ENCODE measurements at places on chromosomes 13 and 19.
A peak's percentile ranks its signal among the peaks of the same experiment; 100 is the strongest.

DNA sequence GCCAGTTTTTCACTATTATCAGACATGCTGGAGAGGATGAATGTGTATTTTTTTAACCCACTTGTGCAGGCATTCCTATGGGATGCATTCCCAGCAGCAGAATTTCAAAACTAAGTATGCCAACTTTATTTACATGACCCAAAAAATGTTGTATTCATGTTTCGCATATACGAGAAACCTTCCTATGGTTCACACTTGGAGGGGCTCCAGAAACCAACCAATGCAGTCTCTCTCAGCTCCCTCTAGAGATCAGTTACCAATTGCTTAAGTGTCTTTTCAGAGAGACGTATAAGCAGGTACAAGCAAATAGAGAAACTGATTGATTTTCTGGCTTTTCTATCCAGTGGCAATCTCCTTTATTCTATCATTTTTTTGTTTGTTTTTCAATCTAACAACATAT is 5.5 kb upstream of the PTOV1 start:
- no peak for DNase-seq

GRCh38 chr13:58455094-58455493 is 823.5 kb downstream of the PCDH17 start:
- DNase-seq, result no peak

DNA sequence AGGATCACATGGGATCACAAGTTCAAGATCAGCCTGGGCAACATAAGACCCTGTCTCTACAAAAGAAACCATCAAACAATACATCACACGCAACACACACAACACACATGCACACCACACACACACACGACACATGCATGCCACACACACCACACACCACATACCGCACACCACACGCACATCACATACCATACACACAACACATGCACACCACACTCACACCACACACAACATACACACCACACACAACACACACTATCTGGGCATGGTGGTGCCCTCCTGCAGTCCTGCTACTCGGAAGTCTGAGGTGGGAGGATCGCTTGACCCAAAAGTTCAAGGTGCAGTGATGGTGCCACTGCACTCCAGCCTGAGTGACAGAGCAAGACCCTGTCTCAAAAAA is 198.3 kb downstream of the USP12 start:
- no peak for DNase-seq

GRCh38 chr19:18501832-18502231 is 20.0 kb downstream of the ELL start:
- DNase-seq, result no peak

- no peak for DNase-seq
These were observed 1.6 kb downstream of the LATS2 start for GRCh38 chr13:21059641-21060337.

- DNase-seq, result no peak
These were observed 7.0 kb upstream of the ZNF17 start for GRCh38 chr19:57403737-57404563.

GRCh38 chr13:103639326-103639725 is 573.1 kb upstream of the SLC10A2 start:
- no peak for DNase-seq

- DNase-seq, result no peak
These were observed 106.8 kb upstream of the SPRY2 start for GRCh38 chr13:80447747-80448146.

DNA sequence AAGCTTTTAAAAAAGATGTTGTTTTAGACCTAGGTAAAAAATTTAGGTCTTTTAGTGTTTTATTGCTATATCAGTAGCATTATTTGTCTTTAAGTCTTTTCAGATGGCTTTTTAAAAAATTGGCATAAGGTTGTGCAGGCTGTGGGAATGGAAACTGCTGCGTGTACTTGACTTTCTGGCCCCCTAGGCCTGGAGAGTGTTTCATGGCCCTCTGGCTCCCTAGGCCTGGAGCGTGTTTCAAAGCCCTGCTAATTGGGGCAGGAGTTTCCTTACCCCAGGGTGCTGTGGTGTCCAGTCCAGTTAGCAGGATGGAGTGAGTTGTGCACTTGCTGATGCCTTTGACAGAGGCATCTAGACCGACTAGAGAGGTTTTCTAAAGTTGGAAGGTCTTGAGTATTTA is 23.8 kb downstream of the PRAM1 start:
- no peak for DNase-seq

GRCh38 chr13:23985839-23986238 is 88.5 kb upstream of the C1QTNF9B start:
- DNase-seq, result no peak

GRCh38 chr13:24672141-24673132 is 7.8 kb upstream of the ATP12A start:
- no peak for DNase-seq

DNA sequence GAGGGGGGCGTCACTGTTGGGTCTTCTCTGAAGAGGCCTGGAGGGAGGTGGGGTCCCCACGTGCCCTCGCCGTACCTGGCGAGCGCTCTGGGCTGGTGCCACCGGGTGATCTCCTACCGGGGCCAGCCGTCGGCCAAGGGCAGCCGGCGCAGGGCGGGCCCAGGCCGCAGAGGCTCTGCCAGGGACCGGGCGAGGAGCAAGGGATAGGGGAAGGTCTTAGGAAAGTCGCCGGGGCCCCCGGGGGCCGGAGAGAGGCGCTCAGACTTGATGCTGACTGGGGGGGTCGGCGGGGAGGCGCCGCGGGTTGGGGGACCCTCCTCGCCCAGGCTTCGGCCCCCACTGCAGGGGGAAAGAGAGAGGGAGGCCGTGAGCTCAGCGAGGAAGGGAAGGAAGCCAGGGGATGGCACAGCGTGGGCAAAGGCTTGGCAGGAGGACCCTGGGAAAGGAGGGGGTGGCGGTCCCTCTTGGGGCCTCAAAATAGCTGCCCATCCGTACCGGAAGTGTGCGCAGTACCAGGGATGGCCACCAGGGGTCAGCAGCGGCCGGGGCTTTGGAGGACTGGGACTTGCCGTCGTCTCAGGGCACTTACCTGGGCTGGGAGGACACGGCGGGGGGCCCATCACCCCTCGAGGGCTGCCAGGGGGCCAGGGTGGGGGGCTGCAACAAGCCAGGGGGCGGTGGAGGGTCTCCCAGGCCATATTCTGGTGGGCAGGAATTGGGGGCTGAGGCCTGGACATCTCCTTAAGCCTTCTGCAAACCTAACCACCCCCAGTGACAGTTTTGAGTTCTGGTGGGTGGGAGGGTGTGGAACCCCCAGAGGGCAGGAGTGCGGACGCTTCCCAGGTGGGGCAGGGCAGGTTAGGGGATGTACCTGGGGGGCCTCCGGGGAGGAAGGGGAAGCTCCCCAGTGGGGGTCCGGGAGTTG is 7.7 kb upstream of the TMEM161A start:
- peak; percentile 33 for DNase-seq

GRCh38 chr13:106700439-106700838 is 132.5 kb upstream of the ARGLU1 start:
- DNase-seq, result no peak

GRCh38 chr19:17023805-17024204 is 2.8 kb downstream of the CPAMD8 start:
- DNase-seq, result no peak

- no peak for DNase-seq
These were observed 1.3 kb upstream of the SIGLEC9 start for GRCh38 chr19:51123381-51123800.

GRCh38 chr19:43658001-43658400 is 12.0 kb downstream of the PLAUR start:
- no peak for DNase-seq

DNA sequence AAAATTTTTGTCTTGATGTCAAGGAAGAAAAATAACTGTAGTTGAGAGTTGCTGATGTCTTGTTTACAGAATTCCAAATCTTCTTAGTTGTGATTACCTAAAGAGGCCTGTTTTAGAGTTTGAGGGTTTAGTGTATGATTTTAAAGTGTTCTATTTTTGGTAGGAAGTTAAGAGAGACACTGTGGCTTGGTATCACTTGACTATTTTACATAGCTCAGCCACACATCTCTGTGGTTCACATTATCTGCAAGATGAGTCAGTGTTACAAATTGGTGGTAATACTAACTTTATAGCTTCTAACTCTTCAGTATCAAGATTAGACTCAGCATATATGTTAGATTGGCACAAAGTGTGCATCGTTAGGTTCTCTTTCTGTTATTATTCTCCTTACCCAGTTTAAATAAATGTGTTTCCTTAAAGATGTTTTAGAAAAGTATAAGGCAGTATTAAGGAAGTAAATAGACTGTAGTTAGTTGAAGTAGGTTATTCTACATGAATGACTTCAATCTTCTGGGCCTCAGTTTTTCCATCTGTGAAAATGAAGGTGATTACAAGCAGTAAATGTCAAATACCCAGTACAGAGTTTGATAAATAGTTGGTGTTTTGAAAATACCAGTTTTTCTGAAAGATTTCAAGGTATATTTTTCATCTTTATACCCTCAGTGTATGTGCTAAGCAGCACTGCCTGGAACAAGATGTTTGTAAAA is 33.4 kb downstream of the COG6 start:
- DNase-seq, result no peak

GRCh38 chr19:39084732-39085080 is 538 bp downstream of the ACP7 start:
- DNase-seq, result no peak
